CD4-positive, alpha-beta memory T cell (primary cell): ENCODE measurements at places on chromosomes 11 and 22. TPM values are rescaled to one million over a fixed set of nuclear protein-coding genes. Genes with fewer than 3 reads are reported as not detected.

The SHANK3 gene
- polyA plus RNA-seq: not detected

The PDGFD gene
- polyA plus RNA-seq: not detected

The ZNF408 gene
- polyA plus RNA-seq: 5.7 TPM

The MMP13 gene
- not detected for polyA plus RNA-seq

The GRIK4 gene
- not detected for polyA plus RNA-seq

The SLC22A12 gene
- not detected for polyA plus RNA-seq

The ZNF143 gene
- polyA plus RNA-seq: 54.6 TPM

The ACTN3 gene
- not detected for polyA plus RNA-seq

The MFNG gene
- 441 TPM for polyA plus RNA-seq

The CRY2 gene
- polyA plus RNA-seq: 28.9 TPM

The LINC01488 gene
- polyA plus RNA-seq: not detected

The FDXACB1 gene
- polyA plus RNA-seq: 6.7 TPM

The CD3G gene
- polyA plus RNA-seq: 131 TPM

The THY1 gene
- polyA plus RNA-seq: not detected

The CCDC81 gene
- polyA plus RNA-seq: 0.20 TPM

The MYO7A gene
- polyA plus RNA-seq: 0.24 TPM

The LTBP3 gene
- 23.6 TPM for polyA plus RNA-seq

The RFPL1 gene
- polyA plus RNA-seq: not detected
